ENCODE measurements at places on chromosomes 4 and X.

GRCh38 chr4:1856943-1857699 lies 1.2 kb upstream of the LETM1 start:
- DNase-seq: no peak

DNA sequence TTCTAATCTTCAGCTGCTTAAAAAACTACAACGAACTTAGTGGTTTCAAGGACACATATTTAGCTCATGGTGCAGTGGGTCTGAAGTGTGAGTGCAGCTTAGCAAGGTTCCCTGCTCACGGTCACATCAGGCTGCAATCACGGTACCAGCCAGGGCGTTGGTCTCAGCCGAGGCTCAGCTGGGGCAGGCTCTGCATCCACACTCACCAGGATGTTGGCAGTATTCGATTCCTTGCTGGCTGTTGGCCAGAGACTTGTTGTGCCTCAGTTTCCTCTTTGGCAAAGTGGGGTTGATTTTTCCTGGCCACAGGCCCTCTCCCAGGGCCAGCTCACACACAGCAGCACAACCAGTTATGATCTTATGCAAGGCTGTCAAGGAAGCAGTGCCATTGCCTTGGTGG lies 61.8 kb downstream of the TRMT44 start:
- no peak for DNase-seq

GRCh38 chrX:66008328-66008970 lies 31.4 kb downstream of the VSIG4 start:
- no peak for DNase-seq

DNA sequence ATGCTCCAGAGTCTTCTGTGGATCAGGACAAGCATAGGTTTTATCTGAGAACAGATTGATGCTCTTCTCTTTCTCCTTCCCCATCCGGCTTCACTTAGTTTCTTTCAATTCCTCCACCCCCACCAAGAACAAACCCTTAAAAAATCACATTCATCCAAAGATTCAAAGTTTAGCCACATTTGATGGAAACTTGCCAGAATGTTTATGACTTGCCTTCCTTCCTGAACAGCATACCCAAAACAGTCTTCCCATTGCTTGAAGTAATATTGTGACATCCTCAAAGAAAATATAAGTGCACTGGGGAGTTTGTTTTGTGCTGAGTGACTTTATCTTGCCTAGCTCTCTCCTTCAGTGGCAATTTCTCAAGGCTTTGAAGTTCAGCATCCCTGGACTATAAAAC lies 83.0 kb downstream of the MAGEB17 start:
- no peak for DNase-seq

DNA sequence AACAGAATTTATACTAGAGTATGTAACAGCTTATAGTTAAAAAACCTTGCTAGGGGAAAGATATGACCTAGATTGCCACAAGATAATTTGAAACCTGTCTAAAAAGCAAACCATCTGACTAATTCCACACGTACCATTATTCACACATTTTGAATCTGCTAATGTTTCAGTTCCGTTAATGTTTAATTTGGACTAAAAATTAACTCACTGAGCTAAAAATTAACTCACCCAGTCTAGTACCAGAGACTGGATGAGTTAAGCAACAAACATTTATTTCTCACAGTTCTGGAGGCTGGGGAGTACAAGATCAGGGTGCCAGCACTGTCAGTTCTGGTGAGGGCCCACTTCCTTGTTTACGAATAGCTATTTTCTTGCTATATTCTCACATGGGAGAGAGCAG lies 231.5 kb upstream of the DIAPH2 start:
- DNase-seq: no peak

- DNase-seq: no peak
These were observed 124.2 kb upstream of the NRK start for GRCh38 chrX:105697984-105698781.

DNA sequence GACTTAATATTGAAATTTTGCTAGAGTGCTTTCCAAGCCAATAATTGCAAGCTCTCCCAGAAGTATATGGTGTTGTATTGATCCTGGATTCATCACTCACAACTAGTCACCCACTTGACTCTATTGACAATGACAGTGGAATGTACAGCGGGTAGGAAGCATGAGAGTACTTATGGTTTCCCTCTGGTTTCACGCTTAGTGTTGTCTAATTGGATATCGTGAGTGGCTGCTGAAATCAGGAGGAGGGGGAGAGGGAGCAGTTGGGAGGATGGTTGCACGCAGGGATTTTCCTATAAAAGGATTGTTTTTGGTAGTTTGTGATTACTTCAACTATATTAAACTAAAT lies 1819.5 kb upstream of the TENM3 start:
- DNase-seq: no peak

GRCh38 chrX:133188631-133189030 lies 29.5 kb downstream of the TFDP3 start:
- DNase-seq: no peak

DNA sequence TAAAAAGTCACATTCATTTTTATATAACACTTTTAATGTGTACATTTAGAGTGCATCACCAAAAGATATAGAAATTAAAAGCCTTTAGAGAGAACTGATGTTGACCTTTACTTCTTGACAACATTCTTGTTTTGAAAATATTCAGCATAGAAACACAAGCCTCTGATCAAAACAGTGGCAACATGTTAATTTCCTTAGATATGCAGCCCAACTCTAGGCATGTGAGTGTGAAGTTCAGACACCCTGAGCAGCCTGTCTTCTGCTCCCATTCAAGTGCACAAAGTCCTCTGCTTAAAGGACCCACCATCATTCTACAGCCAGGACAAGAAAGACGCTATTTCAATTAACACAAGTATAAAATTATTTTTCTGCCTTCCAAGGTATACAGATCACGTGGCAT lies 60.0 kb downstream of the PPP3CA start:
- DNase-seq: no peak

DNA sequence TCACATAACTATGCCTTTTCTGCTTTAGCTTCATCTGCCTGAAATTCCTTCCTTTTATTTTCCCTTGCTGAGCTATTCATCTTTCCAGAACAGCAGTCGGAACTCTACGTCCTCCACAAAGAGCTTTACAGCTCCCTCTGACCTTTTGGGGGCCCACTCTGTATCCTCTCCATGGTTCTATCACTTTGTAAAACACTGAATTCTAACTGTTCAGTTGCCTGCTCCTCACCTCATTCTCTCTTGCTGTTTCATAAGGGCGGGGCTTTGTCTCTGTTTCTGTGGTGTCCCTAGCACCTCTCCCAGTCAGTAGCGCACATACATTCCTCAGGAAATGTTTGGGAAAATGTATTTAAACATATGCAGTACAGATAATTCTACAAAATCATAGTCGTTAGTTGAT lies 737.0 kb downstream of the RAB28 start:
- DNase-seq: no peak

DNA sequence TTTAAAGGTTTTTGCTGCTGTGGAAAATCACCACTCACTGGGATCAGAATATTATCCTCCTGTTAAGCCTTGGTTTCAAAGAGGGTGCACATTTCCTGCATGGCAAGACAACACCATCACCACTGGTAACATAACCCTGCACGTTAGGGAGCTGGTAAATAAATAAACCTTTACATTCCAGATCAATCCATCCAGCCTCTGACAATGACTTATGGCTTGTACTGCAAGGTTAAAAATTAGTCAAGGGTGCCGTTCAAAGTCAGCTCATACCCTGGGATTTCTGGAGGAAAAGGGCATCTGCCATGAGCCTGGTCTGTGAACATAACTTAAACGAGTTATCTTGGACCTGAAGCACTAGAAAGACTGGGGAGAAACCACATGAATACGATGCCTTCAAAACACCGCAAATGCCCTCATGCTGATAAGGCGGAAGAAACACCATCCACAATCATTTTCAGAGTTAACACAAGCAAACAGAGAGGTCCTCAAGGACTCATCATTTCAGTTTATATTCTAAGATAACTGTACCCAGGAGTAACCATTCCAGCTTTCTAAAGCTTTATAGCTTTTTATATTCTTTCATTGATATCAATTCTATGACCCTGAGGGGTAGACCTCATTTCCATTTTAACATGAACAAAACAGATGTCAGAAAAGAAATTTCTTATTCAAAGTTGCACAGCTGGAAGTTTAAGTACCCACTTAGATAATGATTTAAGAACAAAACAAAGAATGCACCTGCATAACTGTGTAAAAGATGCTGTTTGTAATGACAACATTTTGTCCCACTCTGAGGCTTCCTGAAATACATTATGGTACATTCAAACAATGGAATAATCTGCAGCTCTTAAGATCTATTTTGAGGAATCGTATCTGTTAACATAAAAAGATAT lies 103.1 kb downstream of the NPNT start:
- no peak for DNase-seq

DNA sequence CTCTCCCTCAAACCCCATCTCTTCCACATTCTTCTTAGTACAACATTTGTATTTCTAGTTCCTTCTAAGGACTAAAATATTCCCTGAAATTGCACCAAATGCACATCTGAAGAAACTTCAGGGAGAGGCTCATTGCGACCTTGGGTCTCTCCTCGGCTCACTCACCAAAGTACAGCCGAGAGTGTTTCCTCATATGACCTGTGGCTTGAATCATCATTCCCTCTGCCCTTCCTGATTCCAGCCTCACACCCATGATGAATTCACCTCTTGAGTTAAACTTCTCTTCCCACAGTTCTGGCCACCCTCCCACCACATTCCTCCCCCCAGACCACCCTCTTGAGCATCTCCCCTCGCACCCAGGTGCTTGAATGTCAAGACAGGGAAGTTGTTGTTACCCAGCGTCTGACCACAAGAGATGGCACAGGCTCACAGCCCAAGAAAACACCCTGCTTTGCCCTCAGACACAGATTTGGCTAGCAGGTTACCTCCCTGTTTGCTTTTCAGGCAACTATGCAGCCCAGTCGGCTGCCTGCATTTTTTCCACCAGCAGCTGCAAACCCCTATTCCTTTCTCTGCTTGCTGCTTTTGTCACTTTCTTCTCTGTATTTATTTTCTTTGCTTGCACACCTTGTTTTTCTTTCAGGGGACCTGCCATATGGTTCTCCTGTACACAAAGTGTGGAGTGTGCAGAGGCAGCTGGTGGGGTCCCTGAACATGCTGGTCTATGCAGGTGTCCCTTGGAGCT lies 214.8 kb downstream of the SPATA18 start:
- DNase-seq: no peak

DNA sequence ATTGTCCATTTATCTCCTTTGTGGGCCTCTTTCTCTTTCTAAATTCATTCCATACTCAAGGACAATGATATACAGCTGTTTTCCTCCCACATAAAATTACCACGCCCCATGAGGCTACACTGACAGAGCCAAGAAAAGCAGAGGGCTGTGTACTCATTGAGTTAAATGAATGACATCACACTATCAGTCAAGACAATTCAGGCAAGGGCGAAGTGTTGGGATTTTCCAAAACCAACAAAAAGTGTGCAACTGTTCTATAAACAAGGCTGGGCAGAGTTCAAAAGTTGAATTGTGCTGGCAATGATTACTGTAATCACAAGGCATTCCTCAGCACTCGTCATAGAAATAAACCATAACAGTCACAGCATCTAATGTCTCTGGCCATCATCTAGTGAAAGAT lies 799.6 kb upstream of the DIAPH2 start:
- DNase-seq: no peak

- DNase-seq: no peak
These were observed 179.4 kb downstream of the RBM46 start for GRCh38 chr4:154960476-154960875.

DNA sequence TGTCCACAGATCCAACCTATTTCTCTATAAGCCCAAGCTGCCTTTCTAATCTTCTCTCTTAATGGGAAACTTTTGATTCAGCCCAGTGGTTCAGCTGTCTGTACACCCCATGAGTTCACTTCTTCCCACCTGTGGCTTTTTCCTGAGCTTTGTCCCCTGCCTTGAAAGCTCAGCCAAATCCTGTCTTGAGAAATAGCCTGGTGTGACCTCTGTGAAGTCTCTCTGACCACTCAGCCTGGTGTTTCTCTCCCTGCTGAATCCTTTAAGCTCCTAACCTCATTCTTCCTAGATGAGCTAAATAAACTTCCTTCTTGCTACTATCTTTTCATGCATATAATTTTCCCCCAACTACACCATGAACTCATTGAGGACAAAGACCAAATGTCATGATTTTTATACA lies 15.2 kb upstream of the HERC5 start:
- no peak for DNase-seq

- DNase-seq: no peak
These were observed 26.9 kb downstream of the ARFIP1 start for GRCh38 chr4:152806501-152807125.

- no peak for DNase-seq
These were observed 208.0 kb downstream of the PRDM5 start for GRCh38 chr4:120714417-120715010.

Measured in stimulated activated CD4-positive, alpha-beta T cell treated with anti-CD3 and anti-CD28 coated beads, Interleukin-1b, Interleukin-23, amount 100 ng/mL, for 48 hours (primary cell).